ENCODE measurements at places on chromosomes 12 and 14.

- DNase-seq: no peak
These were observed 150.9 kb downstream of the ANO2 start for GRCh38 chr12:5794156-5794555.

- DNase-seq: peak; percentile 30
These were observed 58.6 kb downstream of the TSPAN9 start for GRCh38 chr12:3135522-3136461.

DNA sequence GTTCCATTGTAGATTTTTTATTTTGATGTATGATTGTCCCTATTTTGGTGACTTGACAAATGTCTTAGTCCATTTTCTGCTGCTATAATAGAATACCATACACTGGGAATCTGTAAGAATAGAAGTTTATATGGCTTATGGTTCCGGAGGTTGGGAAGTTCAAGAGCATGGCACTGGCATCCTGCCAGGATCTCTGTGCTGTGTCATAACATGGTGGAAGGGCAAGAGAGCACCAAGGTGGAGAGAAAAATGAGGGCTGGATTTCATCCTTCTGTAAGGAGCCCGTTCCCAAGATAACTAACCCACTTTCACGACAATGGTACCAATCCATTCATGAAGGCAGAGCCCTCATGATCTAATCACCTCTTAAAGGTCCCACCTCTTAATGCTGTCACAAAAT is 176.7 kb downstream of the TMEM132D start:
- DNase-seq: no peak

- DNase-seq: no peak
These were observed 30.3 kb downstream of the TPCN1 start for GRCh38 chr12:113251404-113252070.

GRCh38 chr14:82122655-82123054 is 589.0 kb upstream of the SEL1L start:
- no peak for DNase-seq

DNA sequence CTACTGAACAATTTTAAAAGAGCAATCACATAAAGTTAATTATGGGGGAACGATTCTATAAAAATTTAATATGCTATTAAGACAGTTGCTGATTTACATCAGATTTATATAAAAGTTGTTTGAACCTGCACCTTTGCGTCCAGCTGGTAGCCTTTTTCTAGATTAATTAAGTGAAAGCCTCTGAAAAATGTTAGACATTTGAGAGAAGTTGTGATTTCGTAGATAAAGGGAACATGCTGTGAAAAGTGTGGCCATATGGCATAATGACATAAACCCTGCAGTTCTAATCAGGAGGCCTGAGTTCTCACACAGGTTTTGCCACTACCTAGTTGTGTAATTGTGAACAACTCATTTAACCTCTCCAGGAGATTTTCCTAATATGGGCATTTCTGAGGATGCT is 187.2 kb downstream of the TMTC2 start:
- no peak for DNase-seq

DNA sequence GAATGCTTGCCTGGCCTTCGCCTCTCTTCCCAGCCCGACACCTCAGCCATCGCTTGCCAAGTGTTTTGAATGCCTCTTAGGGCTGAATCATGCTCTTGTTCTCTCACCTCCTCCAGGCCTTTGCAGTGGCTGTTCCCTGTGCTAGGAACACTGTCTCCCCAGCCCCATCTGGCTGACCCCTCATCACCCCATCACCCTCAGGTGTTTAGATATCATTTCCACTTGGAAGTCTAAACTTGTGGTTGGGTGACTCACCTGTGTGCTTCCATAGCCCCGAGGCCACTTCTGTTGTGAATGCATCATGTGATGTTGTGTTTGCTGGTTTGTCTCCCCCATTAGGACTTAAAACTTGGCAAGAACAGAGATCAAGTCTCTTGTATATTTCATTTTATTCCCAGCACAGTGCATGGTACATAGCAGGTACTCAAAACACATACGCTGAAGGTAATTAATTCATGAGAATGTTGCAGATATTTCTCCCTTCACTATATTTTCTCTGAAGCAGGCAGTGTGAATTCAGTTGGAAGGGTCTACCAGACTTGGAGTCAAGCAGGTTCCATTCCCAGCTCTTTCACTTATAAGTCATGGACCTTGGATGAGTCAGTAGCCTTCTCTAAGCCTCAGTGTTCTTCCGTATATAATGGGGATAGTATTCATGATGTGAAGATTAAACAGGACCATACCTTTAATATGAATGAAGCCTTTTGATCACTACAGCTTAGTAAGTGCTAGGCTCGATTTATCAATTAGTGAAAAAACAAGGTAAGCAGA is 67.8 kb downstream of the HRK start:
- no peak for DNase-seq

DNA sequence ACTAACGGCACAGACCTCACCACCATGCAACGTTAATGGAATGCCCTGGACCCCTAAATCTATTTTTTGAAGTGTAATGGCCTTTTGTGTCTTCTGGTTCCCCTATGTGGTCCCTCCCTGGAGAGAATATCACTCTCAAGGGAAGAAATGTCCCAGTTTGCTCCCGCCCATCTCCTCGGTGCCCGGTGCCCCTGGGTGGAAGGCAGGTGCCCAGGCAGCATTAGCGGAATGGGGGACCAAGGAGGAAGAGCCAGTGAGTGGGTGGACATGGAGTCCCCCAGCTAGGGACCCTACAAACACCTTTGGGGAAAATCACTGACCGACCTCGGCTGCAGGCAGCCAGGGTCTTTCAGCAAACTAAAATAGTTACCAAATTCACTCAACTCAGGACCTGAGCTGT is 212.1 kb upstream of the RTL1 start:
- DNase-seq: no peak

- DNase-seq: no peak
These were observed 25.3 kb downstream of the GPRC5D start for GRCh38 chr12:12926571-12927071.

DNA sequence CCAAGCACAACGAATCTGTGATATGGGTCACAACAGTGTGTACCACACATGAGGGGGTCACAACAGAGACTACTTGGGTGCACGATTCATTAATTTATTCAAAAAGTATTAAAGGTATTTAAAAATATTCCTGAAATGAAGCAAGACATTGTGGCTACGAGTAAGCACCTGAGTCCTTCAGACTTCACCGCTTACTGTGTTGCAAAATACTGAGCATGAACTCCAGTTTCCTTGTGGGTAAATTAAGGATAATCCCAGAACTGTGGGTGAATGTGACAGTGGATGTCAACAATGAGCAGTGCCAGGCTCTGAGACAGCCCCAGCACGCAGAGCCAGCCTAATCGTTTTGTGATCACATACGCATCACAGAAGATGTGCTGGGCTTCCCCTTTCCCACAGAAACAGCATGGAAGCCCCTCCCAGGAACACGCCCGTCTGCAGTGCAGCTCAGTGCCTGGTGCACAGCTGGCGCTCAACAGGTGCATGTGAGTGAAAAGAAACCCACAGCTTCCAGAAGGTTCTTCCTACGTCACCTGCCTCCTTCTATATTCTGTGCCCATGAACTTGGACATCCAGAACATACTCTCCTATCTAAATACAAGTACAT is 29.1 kb downstream of the CDC42BPB start:
- DNase-seq: no peak

DNA sequence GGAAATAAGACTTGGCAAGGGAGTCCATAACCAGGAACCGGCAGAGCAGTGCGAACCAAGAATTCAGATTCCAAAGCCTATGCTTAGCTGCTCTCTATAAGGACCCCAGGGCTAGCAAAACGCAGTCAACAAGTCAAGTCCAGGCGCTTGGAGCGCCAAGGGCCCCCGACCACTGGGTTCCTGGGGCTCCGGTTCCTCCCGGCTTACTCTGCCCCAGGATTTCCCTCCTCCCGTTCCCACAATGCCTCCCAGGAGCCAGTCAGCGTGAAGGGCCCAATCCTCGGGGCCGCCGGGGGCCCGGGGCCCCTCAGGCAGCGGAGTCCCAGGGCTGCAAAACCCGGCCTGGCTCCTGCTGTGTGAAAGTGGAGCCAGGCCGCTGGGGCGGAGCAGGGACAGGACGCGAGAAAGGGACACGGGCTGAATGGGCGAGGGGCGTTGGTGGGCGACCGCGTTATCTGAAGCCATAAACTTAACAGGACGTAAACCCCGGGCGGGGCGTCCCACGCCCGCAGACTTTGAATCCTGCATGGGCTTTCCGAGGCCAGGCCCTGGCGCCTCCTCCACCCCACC is 1.5 kb downstream of the KRT8 start:
- peak; percentile 47 for DNase-seq

DNA sequence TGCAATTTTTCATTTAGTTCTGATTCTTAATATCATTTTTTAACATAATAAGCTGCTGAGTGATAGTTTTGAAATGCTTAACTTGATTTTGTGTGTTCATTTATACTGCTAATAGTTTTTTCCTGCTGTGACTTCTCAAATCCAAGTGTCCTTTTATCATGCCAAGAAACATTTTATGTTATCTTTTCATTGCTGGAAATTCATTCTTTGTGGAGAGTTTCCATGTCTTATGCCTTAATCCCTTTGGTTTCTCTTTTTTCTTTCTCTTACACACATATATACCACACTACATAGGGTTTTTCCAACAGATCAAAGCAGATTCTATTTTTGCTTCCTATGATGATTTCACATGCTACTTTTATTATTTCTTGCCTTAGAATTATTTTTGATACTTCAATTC is 981.1 kb downstream of the SLC6A15 start:
- DNase-seq: no peak

DNA sequence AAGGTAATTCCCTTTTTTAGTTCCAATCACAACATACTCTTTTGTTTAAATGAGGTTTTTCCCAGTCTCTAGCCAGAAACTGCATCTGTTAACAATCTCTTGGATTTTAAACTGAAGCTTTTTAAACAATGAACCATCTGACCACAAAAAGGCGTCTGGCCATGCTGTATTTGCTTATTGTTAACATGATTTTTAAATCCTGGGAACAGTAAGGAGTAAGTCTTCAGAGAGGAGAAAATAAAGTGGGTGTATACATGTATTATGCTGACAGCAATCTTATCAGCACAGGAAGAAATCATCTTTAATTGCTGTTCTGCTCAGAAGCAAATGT is 106.2 kb downstream of the DAAM1 start:
- no peak for DNase-seq

Data from CD4-positive, alpha-beta T cell treated with Interleukin-6 for 4 hours (primary cell).